Fibroblast of villous mesenchyme (primary cell): ENCODE measurements at places on chromosomes 16 and 17.
A peak's percentile ranks its signal among the peaks of the same experiment; 100 is the strongest.

DNA sequence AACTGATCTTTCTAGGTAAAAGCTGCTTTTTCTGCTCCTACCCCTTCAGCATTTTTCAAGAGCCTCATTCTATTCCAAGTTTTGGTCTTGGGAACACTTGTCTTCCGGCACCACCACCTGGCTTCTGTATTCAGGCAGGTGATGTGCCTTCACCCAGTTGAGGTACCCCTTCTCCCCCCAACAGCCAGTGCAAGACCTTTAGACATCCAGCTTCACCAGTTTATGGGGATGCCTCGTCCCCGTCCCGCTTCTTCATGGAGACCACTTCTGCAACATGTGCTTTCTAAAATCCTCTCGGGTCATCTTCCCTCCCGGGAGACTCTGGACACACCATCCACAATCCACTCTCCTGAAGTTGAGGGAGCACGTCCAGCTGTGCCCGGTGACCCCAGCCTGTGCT is 69.9 kb downstream of the SRCIN1 start:
- DNase-seq = no peak

DNA sequence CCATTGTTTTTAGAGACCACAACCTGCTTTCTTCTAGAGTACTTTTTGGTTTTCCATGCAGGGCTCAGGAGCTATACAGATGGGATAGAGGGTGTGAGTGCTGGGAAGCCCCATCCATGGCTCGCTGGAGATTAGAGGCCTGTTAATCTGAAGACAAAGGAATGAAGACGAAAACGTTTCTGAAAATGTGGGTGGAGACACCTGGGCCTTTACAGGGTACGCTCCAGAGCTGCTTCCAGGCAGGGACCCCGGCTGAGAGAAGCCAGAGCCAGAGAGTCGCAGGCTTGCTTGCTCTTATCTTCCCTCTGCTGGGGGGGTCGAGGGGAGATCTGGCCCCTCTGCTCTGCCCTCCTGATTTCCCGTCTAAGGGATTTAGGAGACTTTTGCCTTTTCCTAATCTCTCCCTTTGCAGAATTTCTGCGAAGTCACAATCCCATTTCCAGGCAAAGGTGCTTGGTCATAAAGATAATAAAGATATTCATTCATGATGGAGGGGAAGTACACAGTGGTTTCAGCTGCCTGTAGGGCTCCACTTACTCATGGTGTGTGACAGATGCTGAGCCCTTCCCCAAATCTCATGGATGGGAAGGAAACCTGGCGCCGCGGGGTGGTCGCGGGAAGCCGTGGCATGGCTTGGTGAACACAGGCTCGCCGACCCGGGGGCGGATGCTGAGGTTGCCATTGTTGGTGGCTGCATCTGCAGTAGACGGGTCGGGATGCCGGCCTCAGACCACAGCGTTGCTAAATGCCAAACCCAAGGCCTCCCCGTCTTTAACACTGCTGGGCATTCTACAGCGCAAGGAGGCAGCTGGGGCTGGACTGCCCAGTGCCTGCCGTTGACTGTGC is 4.8 kb upstream of the SOCS3 start:
- DNase-seq = peak; percentile 53

- peak; percentile 88 for DNase-seq
Observed at GRCh38 chr17:51046514-51047384, 73.9 kb downstream of the SPAG9 start.

DNA sequence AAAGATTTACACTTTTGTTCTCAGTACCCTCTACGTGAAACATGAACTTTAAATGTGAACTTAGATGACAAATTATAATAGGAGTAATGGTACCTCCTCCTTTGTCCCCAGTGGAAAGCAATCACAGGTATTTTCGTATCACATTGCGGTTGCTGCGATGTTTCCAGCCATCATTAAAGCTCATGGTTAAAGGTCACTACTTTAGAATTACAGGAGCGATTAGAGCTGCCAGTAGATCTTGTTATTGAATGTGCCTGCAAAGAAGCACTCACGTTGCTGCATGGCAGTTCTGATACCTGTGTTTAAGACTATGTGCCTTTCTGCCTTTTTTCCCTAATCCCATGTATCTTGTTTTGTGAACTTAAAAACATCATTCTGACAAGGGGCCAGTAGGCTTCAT is 301.0 kb downstream of the CPPED1 start:
- DNase-seq = no peak

- DNase-seq = no peak
Observed at GRCh38 chr17:60933739-60934138, 256.1 kb downstream of the BCAS3 start.

GRCh38 chr16:56102183-56102686 is 89.1 kb upstream of the GNAO1 start:
- DNase-seq = no peak

DNA sequence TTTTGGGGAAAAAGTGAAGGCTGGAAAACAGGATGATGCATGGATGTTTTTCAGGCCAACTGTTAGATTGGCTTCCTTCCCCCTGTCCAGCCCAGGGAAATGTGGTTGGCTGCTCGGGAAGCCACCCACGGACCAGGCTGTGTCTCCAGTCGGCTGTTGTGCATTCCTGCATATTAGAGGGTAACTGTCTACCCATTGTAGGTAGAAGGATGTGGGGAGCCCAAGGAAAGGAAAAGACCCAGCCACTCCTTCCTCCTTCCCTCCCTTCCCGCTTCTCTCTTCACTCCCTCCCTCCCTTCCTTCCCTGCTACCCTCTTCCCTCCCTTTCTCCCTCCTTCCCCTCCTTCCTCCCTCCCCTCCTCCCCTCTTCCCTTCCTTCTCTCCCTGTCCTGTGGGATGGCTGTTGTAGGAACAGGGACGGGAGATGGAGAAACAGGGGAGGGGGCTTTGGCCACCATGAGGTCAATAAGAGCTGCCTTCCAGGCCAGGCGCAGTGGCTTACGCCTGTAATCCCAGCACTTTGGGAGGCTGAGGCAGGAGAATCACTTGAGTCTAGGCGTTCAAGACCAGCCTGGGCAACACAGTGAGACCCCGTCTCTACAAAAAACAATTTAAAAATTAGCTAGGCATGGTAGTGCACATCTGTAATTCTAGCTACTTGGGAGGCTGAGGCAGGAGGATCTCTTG is 16.9 kb downstream of the SYT17 start:
- DNase-seq = no peak

DNA sequence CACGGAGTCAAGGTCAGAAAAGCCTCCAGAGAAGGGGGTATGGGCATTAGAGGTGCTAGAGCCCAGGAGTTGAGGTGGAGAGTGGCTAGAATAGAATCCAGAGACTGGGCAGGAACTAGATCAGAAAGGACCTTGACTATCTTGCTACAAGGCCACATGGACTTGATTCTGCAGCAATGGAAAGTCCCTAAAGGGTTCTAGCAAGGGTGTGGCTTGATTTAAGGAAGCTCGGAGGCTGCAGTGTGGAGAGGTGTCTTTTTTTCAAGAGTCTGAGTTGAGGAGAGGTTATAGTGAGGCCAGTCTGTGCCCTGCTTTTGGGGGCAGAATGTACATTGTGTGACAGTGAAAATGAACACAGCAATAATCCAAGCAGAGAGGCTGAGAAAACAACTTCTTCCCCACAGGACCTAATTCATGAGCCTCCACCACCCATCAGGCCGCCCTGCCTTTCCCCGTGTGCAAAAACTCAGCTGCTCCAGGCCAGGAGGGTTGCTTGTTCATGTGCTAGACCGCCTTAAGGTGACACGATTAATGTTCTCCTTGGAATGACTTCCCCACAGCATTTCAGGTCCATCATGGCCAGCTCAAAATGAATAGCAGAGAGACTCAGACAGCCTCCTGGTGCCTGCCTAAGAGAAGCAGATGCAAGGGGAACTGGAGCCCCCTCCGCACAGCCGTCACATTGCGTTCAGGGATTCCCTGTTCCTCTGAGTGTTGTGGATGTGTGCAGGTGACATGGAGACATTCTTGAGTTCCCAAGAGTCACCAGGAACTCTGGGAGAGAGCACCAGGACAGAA is 8.7 kb upstream of the BEAN1 start:
- no peak for DNase-seq

DNA sequence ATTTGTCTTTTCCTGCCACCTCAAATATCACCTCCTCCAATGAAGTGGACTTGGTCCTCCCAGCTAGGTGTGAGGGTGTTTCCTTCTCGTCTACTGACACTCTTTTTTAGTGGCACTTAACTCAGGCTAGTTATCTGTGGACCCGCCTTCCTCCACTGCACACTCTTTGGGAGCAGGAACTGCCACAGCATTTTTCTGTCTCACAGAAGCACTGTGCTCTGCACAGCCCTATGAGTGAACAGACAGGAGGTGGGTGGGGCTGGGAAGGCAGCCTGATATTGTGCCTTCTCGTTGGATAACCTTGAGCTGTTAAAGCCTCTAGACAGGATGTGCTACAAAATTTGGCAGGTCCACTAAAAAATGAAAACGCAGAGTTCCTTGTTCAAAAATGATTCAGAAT is 31.9 kb upstream of the HOXB13 start:
- no peak for DNase-seq

DNA sequence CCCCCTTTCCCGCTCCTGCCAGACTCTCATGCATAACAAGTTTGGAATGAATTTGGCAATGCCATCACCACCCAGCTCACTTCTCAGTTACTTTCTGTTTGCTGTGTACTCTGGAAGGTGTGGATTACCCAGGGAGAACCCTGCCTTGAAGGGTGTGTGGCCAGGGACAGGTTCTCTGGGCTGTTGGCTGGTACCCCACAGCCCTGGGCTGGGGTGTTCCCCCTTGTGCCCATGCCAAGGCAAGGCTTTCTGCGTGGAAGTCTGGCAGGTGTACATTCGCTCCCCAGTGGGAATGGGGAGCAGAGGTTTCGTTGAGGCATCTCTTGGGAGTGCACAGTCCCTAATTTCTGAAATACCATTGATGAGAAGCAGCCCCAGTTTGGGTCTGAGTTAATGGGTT is 187.7 kb downstream of the CCDC182 start:
- no peak for DNase-seq

- no peak for DNase-seq
Observed at GRCh38 chr16:17070882-17071592, 399.7 kb downstream of the XYLT1 start.

GRCh38 chr17:51908841-51909537 is 249.5 kb downstream of the CA10 start:
- DNase-seq = no peak

DNA sequence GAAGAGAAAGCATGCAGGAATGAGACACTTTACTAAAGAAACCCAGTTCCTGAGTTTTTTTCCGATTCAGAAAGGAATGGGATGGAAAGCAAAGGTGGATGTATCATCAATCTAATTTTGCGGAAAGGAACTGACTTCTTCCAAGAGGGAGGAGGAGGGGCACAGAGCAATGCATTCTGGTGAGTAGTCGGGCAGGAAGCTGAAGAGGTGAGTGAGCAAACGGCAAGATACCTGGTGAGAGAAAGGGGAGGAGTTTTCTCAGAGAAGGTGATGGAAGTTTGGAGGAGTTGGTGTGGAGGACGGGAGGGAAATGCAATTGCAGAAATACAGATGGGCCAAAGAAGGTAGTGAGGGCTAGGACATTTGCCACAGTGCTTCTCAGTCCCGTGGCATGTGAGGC is 713.2 kb downstream of the KCNJ2 start:
- DNase-seq = no peak

DNA sequence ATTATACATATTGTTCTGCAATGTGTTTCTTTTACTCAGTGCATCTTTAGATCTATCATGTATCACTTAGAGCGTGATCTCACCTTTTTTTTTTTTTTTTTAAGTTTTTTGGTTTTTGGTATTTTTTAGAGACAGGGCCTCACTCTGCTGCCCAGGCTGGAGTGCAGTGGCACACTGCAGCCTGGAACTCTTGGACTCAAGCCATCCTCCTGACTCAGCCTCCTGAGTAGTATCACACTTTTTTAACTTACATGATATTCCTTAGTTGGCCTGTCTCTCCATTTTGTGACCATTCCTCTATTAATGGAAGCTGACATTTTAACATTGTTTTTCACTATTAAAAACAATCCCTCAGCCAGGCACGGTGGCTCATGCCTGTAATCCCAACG is 4.7 kb upstream of the MPO start:
- no peak for DNase-seq

DNA sequence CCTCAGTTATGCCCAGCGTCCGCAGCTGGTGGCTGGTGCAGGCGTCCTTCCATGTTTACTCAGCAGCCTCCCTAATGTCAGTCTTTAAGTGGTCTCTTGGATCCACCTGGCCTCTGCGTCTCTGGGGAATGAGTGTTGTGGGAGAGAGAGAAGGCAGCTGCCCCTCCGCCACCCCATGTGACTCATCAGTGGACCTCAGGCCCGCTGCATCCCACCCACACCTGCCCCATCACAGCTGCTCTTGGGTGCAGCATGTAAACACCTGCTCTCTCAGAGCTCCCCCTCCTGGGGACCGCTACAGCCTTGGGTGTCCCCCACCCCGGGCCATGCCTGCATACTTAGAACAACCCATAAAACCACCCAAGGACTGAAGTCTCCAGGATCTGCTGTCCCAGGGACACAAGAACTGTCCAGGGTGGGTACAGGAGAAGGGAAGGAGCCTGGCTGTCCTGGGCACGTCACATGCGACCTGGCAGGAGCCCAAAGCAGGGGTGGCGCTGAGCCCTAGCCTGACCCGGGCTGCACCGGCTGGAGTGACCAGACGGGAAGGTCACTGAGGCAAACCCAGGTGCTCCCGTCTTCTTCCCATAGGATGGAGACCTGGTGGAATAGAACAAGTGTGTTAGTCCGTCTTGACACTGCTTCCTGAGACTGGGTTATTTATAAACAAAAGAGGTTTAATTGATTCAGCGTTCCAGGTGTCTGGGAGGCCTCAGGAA is 4.2 kb downstream of the C16orf90 start:
- DNase-seq = no peak

- no peak for DNase-seq
Observed at GRCh38 chr17:30576326-30576861, 99.2 kb downstream of the GOSR1 start.

- DNase-seq = no peak
Observed at GRCh38 chr17:521183-521525, 168.5 kb upstream of the RPH3AL start.

- DNase-seq = no peak
Observed at GRCh38 chr17:56150649-56151048, 2.6 kb upstream of the ANKFN1 start.
